ENCODE measurements at places on chromosomes 5 and 9.

DNA sequence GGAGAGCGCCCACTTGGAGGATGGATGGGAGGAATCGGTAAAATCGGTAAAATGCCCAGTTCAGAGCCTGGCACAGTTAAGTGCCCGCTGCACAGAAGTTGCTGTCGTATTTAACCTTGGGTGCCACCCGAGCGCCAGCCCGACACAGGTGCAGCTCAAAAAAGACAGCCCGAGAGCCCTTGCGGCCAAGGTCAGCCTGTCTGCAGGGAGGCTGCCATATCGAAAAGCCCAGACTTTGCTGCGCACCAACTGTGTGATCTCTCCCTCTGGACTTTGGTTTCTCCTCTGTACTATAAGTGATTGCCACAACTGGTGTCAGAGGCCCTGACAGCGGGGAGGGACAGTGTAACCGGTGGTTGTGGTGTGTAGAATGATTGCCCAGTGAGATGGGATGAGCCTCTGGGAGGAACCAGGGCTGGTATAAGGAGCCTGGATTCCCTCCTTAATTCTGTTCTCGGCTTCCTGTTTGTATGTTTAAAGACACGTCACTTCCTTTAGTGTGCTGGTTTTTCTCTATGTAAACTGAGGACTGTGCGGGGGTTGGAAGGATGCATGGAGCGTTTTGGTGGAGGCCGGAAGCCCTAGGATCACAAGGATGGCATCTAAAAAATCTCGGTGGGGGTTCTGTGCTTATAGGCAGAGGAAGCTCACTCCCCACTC, 792 bp downstream of the NTMT1 start:
- DNase-seq, result peak; percentile 44

DNA sequence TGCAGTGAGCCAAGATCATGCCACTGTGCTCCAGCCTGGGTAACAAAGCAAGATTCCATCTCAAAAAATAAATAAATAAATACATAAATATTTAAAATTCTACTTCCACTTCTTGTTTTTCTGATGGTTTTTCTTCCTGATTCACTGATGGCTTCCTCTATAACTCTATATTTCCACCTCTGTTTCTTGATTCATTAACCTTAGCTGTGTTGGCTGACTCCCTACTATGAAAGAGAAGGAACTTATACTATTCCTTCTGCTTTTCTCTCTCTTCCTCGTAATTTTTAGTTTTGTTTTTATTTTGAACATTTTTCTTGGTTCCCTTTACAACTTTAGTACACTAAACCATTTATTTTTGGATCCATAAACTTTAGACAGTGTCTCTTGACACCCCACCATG, 103.5 kb downstream of the MAMDC2 start:
- DNase-seq, result no peak

GRCh38 chr9:21984101-21984500, 10.1 kb downstream of the CDKN2A start:
- no peak for DNase-seq

DNA sequence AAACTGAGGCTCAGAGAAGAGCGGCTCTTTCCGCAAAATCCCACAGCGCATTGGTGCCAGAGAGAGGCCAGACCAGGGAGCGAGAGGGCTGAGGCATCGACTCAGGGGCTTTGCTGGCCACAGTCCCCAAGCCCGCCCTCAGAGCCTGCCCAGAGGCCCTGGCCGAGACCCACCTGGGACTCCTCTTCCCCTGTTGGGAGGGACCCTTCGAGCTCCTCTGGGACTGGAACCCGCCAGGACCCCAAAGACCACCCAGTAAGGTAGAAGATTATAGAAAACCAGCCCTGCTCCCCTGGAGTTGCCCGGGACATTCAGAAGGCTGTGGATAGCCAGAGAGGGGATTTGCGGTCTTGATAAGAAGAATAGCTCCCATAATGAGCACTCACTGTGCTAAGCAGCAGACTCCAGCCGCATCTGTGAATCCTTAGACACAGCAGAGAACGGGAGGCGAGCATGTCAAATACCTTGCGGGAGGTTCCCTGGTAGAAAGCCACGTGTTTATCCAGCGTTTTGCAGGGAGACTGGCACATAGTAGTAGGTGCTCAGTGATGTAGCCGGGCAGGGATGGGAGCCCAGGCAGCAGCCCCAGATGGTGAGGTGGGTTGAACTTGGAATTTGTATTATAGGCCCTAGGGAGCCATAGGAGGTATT, 651 bp upstream of the AK1 start:
- no peak for DNase-seq

DNA sequence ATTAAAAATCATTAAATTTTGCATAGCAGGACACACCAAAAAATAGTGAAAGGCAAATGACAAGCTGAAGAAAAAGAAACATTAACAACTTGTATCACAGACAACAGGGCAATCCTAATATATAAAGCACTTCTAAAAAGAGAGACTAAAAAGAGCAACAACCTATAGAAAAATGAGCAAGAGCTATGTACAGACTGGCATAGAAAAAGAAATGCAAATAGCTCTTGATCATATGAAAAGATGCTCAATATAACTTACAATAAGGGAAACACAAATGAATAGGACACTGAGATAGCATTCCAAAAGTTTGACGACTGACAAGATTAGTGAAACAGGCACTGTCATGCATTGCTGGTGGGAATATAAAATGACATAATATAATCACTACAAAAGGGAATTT, 235.9 kb downstream of the SEC61B start:
- DNase-seq, result no peak

DNA sequence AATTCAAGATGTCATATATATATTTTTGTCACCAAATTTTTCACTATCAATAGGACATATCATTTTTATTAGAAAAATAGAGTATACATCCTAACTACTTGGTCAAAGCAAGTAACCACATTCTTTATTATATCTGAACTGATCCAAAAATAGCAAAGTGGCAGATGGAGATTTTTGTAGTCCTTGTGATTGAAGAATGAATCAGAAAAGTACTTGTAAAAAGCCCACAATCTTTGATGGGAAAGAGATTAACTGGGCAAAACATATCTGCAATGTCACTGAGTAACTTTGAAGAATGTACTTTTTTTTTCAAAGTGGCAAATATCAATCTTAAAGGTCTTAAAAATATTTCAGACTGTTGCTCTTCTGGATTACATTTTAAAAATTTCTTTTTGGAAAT, 1040.6 kb upstream of the SEMA6A start:
- no peak for DNase-seq

DNA sequence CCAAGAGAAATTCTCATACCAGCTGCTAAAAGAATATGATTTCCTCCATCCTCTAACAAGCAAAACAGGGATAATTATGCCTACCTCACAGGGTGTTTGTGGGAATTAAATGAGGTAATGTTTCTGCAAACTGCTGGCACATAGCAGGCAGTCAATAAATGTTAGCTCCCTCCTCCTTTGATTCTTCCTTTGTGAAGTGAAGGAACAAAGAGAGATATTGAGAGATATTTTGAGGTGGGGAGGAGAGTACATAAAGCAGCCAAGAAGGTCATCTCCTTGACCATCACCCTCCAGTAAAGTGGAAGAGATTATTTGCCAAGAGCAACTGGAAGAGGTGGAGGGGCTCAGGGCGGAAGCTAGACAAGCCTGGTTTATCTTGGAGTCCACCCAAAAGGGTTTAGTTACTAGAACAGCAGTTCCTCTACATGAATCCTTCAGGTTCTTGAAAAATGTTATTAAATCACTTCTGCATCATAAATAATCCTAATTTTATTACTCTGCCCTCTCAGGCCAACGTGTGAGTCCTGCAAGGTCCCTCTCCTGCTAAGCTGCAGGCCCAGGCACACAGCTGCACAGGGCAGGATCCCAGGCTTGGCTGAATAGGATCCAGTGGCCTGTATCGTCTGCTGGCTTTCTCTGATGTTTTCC, 35.0 kb upstream of the TLE1 start:
- DNase-seq, result no peak

Data from memory B cell (primary cell).